ENCODE measurements at places on chromosomes 6 and 20. TPM values are rescaled to one million over a fixed set of nuclear protein-coding genes. Genes with fewer than 3 reads are reported as not detected.
A peak's percentile ranks its signal among the peaks of the same experiment; 100 is the strongest.

The PPP1R16B gene
- total RNA-seq = 5.2 TPM

The RGS17 gene
- total RNA-seq = 0.34 TPM

DNA sequence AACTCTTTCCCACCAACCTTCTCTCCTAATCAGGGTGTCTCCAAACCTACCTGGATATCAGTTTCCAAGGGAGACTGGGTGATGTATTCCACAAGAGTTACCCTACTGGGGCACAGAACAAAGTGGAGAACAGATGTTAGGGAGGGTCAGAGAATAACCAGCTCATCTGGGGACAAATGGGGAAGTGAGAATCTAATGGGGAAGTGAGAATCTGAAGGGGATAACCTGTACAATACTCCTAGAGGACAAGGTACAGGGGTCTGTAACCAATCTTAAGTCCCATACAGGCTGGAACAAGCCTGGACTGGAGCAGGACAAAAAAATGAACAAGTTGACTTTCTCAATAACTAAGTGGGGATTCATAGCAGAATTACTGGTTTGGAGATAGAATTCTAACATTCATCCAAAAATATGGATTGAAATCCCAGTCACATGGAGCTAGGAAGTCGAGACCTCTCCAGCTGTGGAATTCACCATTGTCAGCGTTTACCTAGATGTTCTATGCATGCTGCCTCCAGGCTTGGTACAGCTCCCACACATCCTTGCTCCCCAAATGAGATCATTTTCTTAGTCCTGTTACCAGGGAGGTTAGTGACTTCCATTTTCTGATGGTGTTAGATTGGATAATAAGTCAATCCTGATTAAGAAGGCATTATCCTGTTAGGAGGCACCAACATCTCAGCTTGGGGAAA lies 214.8 kb upstream of the MOCS1 start:
- H3K36me3 ChIP-seq = no peaks in the 10 kb centered on the region
- no peak overlapping the region for H3K27ac ChIP-seq
- no peak overlapping the region for H3K4me3 ChIP-seq
- H3K4me1 ChIP-seq = no peaks in the 10 kb centered on the region
- no peak for DNase-seq

The RIMS1 gene
- total RNA-seq = 35.4 TPM

The GCM1 gene
- total RNA-seq = not detected

The PCSK2 gene
- 12.5 TPM for total RNA-seq

DNA sequence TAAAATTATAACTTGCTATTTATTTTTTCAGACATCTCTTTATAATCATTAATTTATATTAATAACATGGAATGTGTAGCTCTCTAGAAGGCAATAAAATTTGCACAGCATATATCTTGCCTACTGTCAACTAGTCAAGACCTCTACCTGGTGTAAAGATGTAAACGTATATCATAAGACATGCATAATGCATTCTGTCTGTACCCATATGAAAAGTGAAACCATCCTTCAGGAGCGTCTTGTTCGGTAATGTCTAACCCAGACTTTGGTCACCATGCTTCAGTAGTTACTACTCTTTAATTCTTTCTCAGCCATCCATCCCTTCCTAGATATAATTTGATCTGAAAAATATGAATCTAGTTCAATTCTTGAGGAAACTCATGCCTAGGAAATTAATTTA lies 21.0 kb downstream of the CEP43 start:
- peaks cover 2% of the 10 kb centered on the region for H3K36me3 ChIP-seq
- no peak overlapping the region for H3K27ac ChIP-seq
- no peaks in the 10 kb centered on the region for H3K4me1 ChIP-seq
- no peak overlapping the region for H3K4me3 ChIP-seq
- DNase-seq = no peak

DNA sequence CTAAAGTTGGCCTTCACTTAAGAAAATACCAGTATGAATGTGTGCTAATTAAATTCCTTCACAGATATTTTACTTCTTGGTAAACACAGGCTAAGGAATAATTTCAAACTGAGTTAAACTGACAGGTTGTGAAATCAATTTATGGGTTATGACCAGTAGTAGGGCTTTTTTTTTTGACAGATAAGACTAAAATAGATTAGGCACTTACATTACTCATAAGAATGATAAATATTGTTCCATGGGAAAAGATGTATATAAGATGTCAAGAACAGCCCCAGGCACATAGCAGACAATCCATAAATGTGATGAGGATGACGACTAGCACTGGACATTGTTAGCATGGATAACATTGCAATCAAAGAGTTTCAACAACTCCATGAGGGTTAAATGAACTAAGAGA lies 22.9 kb downstream of the NT5E start:
- H3K36me3 ChIP-seq = no peaks in the 10 kb centered on the region
- H3K27ac ChIP-seq = no peak overlapping the region
- no peak for DNase-seq
- H3K4me1 ChIP-seq = no peaks in the 10 kb centered on the region
- H3K4me3 ChIP-seq = no peak overlapping the region

DNA sequence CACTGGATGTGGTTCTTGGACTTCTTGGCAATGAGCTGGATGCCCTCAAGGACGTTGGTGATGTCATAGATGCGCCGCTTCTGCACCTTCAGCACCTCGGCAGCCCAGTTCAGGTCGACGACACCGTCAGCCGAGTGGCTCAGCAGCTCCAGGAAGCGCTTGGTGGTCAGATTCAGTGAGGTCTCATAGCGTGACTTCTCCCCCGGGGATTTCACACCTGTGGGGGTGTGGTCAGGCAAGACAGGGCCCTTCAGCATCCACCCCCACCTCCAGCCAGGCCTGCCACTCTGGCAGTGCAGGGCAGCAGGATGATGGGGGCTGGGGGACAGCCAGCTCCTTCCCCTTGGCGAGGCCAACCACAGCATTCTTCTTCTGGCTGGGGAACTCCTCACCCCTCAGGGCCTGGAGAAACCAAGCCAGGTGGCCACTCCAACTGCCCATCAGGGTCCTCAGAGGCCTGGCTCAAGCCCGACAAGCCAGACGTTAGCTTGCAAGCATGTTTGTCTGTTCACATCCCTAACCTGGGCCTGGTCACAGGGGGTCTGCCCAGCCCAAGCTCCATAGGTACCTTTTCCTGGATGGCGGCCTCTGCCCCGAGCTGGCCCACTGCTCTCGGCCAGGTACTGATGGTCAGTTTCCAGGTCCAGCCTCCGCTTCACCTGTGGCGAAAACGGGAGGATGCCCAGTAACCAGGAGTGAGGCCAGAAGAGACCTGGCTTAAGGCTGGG lies 5.7 kb upstream of the NECAB3 start:
- no peak for DNase-seq
- H3K27me3 ChIP-seq = no peaks in the 10 kb centered on the region
- H3K4me3 ChIP-seq = no peak overlapping the region
- H3K36me3 ChIP-seq = no peaks in the 10 kb centered on the region
- no peak overlapping the region for H3K27ac ChIP-seq

DNA sequence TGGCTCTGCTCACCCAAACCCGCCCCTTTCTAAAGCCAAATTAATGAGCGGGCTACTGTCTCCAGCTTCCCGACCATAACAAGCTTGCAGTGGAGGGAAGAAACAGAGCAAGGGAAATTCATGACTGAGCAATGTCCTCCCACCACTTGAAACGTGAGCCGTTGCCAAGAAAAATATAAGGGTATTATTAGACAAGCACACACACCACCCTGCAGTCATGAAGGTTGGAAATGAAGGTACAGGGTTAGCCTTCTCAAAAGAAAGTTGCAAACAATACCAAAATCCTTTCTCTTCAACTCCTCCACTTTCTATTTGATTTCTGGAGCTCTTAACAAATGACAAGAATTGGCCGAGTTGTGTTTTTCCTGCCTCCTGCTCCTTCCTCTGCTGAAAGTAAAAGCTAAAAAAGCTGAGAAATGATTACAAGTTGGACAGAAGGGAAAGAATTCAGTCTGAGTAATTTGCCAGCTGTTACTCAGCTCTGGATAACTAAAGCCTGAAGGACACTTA lies 151.1 kb upstream of the B3GAT2 start:
- H3K4me3 ChIP-seq = peak overlapping the region; percentile 23
- no peaks in the 10 kb centered on the region for H3K36me3 ChIP-seq
- no peak for DNase-seq
- peaks cover 27% of the 10 kb centered on the region for H3K4me1 ChIP-seq

- DNase-seq = no peak
- H3K36me3 ChIP-seq = no peaks in the 10 kb centered on the region
- peaks cover 23% of the 10 kb centered on the region for H3K4me1 ChIP-seq
- no peak overlapping the region for H3K27ac ChIP-seq
Measured at GRCh38 chr6:39572661-39573340, 152.4 kb downstream of the KIF6 start.

The DPPA5 gene
- not detected for total RNA-seq

- DNase-seq = no peak
- H3K36me3 ChIP-seq = no peaks in the 10 kb centered on the region
- H3K27me3 ChIP-seq = no peaks in the 10 kb centered on the region
Measured at GRCh38 chr6:125554456-125554855, 195.0 kb upstream of the HEY2 start.
